ENCODE measurements at places on chromosomes 7 and 10. TPM values are rescaled to one million over a fixed set of nuclear protein-coding genes. Genes with fewer than 3 reads are reported as not detected.

The TMEM273 gene
- total RNA-seq = 10.2 TPM

The CABCOCO1 gene
- total RNA-seq = 0.14 TPM

The GRM8 gene
- total RNA-seq = 0.38 TPM

The SFMBT2 gene
- total RNA-seq = 9.7 TPM

The NRAP gene
- 0.05 TPM for total RNA-seq

The FBXL15 gene
- 7.8 TPM for total RNA-seq

- peaks cover 18% of the 10 kb centered on the region for H3K27me3 ChIP-seq
- H3K27ac ChIP-seq = no peak overlapping the region
- H3K4me1 ChIP-seq = no peaks in the 10 kb centered on the region
- no peak overlapping the region for H3K4me3 ChIP-seq
- DNase-seq = no peak
- no peaks in the 10 kb centered on the region for H3K36me3 ChIP-seq
Observed at GRCh38 chr7:113085781-113086390, 741 bp downstream of the GPR85 start.

DNA sequence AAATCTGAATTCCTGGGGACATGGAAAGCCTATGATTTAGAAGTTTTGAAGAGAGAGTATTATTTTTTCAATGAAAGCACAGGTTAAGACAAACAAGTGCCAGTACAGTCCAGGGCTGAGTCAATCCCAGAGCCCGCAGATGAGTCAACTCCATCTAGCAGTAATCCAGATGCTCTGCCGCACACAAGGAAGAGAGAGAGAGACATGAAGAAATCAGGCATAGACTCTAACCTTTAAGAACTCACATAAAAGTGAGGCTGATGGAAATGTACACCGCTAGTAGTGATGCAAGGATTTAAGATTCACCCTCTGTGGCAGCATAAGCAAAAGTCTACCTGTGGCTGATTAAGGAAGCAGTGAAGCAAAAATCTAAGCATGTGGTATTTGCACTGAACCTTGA is 651.5 kb downstream of the TNS3 start:
- no peaks in the 10 kb centered on the region for H3K27me3 ChIP-seq
- no peaks in the 10 kb centered on the region for H3K4me1 ChIP-seq
- no peaks in the 10 kb centered on the region for H3K36me3 ChIP-seq
- DNase-seq = no peak
- H3K27ac ChIP-seq = no peak overlapping the region

DNA sequence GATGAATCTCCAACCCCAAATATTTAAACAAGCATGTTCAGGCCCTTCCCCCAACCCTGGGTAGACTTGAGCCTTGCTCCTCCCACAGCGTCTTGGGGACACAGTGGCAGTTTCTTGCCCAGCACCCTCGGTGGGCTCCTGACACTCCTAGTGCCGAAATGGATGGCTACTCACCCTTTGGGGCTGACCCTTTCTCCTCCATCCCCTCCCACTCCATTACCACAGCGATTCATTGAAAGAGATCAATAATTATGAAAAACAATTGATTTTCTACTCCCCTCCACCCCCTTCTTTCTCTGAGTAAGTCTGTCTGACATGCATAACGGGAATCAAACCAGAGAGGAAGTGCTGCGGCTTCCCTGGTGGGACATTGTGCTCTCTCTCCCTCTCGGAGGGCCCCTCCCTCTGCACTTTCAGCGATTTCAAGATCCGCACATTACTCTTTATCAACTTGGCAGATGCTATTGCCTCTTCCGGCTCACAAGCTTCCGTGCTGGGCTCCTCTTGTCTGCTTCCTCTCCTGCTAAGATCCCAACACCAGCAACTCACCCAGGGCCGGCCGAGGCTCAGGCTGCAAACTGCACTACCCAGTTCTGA is 79.0 kb upstream of the PLXNA4 start:
- peak; percentile 86 for DNase-seq
- peak overlapping the region; percentile 72 for H3K27ac ChIP-seq
- H3K27me3 ChIP-seq = no peaks in the 10 kb centered on the region
- peak overlapping the region; percentile 26 for H3K4me3 ChIP-seq
- H3K36me3 ChIP-seq = no peaks in the 10 kb centered on the region

GRCh38 chr10:6310977-6311376 is 108.2 kb downstream of the PFKFB3 start:
- H3K36me3 ChIP-seq = no peaks in the 10 kb centered on the region
- no peak overlapping the region for H3K4me3 ChIP-seq
- H3K27me3 ChIP-seq = peaks cover 4% of the 10 kb centered on the region
- no peaks in the 10 kb centered on the region for H3K4me1 ChIP-seq
- DNase-seq = no peak

- no peaks in the 10 kb centered on the region for H3K27me3 ChIP-seq
- H3K4me3 ChIP-seq = no peak overlapping the region
- no peaks in the 10 kb centered on the region for H3K4me1 ChIP-seq
Observed at GRCh38 chr10:15744217-15744865, 24.6 kb upstream of the ITGA8 start.

GRCh38 chr7:36289833-36290661 is 99.6 kb upstream of the ANLN start:
- no peaks in the 10 kb centered on the region for H3K27me3 ChIP-seq
- H3K36me3 ChIP-seq = peaks cover 4% of the 10 kb centered on the region
- peaks cover 65% of the 10 kb centered on the region for H3K4me1 ChIP-seq
- no peak overlapping the region for H3K27ac ChIP-seq

- no peak overlapping the region for H3K27ac ChIP-seq
- H3K4me3 ChIP-seq = no peak overlapping the region
- H3K4me1 ChIP-seq = no peaks in the 10 kb centered on the region
Observed at GRCh38 chr7:40551685-40552576, 417.1 kb downstream of the SUGCT start.

DNA sequence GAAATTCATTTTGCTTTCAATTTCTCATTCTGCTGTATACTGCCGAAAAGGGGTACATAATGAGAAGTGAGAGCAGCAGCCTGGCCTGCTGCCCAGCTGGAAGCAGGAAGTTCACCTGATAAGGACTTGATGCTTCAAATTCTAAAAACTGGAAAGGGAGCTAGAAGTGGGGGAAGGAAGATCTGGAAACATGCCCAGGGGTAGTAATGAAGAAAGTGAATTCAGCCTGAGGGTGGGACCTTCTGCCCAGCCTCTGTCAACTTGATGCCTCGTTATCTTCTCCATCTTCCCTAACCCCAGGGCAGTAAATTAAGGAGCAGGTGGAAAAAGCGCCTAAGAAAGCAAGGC is 69.4 kb downstream of the ARMH3 start:
- no peaks in the 10 kb centered on the region for H3K4me1 ChIP-seq
- H3K4me3 ChIP-seq = no peak overlapping the region
- H3K36me3 ChIP-seq = peaks cover 25% of the 10 kb centered on the region
- no peaks in the 10 kb centered on the region for H3K27me3 ChIP-seq

- no peak overlapping the region for H3K27ac ChIP-seq
- no peaks in the 10 kb centered on the region for H3K27me3 ChIP-seq
- H3K4me1 ChIP-seq = no peaks in the 10 kb centered on the region
- no peak for DNase-seq
- no peak overlapping the region for H3K4me3 ChIP-seq
Observed at GRCh38 chr7:114279901-114280300, 134.7 kb upstream of the FOXP2 start.

DNA sequence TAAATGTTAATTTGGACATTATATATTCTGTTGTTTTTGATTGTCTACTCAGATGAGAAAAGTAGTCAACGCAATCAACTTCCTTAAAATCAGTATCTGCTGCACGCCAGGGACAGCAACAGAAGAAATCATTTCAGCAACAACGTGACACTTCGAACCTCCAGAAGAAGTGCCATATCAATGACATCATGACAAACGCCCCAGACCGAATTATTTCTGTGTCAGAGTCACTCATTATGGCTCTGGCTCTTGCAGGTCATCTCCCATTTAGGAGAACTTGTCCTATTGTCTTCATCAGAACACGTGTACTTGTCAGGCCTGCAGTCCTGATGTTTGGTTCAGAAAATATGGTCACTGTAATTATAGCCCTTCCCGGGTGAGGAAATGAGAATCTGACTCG is 276.3 kb downstream of the ADARB2 start:
- no peak for DNase-seq
- no peaks in the 10 kb centered on the region for H3K27me3 ChIP-seq
- peaks cover 16% of the 10 kb centered on the region for H3K4me1 ChIP-seq
- no peaks in the 10 kb centered on the region for H3K36me3 ChIP-seq
- H3K4me3 ChIP-seq = no peak overlapping the region
- H3K27ac ChIP-seq = no peak overlapping the region

DNA sequence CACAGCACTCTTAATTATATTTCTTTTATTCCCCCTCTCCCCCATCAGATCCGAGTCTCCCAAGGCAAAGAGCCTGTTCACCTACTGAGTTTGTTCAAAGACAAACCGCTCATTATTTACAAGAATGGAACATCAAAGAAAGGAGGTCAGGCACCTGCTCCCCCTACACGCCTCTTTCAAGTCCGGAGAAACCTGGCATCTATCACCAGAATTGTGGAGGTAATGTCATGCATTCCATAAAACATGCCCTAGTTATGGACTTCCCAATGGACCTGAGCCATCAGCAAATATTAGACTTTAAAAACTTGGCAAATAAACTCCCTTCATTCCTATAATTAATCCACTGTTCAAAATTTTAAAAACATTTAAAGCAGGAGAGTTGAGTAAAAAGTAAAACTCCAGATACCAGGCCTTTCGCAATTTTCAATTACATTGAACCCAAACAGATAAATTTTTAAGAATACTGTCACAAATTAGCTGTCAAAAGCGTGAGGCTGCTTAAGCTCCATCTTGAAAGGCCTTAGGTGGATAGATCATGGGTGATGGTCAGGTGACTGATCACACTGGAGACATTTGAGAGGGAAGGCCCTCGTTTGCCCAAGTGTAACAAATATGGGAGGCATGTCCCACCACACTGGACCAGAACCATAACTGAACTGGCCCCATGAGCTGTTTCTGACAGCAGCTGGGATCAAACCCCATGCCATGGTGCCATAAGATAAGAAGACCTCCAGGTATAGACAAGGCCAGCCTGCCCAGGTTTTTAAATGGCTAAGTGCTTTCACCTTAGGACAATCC is 46.9 kb upstream of the ARL4A start:
- H3K36me3 ChIP-seq = no peaks in the 10 kb centered on the region
- H3K27me3 ChIP-seq = no peaks in the 10 kb centered on the region
- H3K4me3 ChIP-seq = no peak overlapping the region
- no peak overlapping the region for H3K27ac ChIP-seq
- no peak for DNase-seq

GRCh38 chr10:47237316-47238260 is 62.4 kb upstream of the GDF10 start:
- no peak for DNase-seq
- no peaks in the 10 kb centered on the region for H3K27me3 ChIP-seq
- H3K36me3 ChIP-seq = no peaks in the 10 kb centered on the region

GRCh38 chr7:147700702-147701101 is 889.9 kb upstream of the C7orf33 start:
- H3K4me1 ChIP-seq = no peaks in the 10 kb centered on the region
- H3K27ac ChIP-seq = no peak overlapping the region
- H3K4me3 ChIP-seq = no peak overlapping the region
- no peaks in the 10 kb centered on the region for H3K36me3 ChIP-seq

GRCh38 chr10:71382757-71383156 is 14.0 kb upstream of the CDH23 start:
- H3K36me3 ChIP-seq = no peaks in the 10 kb centered on the region
- DNase-seq = no peak
- H3K27me3 ChIP-seq = no peaks in the 10 kb centered on the region
- no peak overlapping the region for H3K27ac ChIP-seq

GRCh38 chr7:107085180-107085579 is 40.7 kb downstream of the PRKAR2B start:
- no peaks in the 10 kb centered on the region for H3K4me1 ChIP-seq
- H3K27me3 ChIP-seq = no peaks in the 10 kb centered on the region
